ENCODE measurements at places on chromosomes 4 and X.

DNA sequence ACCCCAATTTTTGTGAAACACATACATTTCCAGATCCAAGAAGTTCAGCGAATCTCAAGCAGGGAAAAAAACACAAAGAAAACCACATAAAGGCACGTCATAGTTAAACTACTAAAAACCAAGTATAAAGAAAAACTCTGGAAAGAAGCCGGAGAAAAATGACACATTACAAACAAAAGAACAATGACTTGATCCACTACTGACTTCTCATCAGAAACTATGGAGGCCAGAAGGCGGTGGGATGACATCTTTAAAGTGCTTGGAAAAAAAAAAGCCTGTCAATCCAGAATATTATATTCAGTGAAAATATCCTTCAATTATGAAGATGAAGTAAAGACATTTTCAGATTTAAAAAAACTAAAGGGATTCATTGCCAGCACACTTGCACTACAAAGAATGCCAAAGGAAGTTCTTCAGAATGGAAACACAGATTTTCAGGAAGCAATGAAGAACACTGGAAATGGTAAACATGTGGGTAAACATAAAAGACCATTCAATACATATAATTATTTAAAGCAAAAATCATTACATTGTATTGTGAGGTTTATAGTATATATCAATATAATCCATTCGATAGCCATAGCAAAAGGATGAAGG lies 32.6 kb upstream of the PPP2R2C start:
- no peak for DNase-seq

- DNase-seq = no peak
Measured at GRCh38 chr4:79597266-79597665, 189.2 kb upstream of the GK2 start.

- no peak for DNase-seq
Measured at GRCh38 chr4:147014946-147015345, 69.3 kb upstream of the TTC29 start.

- no peak for DNase-seq
Measured at GRCh38 chr4:66160606-66161005, 490.3 kb upstream of the EPHA5 start.

- no peak for DNase-seq
Measured at GRCh38 chrX:24479924-24480323, 14.8 kb downstream of the PDK3 start.

DNA sequence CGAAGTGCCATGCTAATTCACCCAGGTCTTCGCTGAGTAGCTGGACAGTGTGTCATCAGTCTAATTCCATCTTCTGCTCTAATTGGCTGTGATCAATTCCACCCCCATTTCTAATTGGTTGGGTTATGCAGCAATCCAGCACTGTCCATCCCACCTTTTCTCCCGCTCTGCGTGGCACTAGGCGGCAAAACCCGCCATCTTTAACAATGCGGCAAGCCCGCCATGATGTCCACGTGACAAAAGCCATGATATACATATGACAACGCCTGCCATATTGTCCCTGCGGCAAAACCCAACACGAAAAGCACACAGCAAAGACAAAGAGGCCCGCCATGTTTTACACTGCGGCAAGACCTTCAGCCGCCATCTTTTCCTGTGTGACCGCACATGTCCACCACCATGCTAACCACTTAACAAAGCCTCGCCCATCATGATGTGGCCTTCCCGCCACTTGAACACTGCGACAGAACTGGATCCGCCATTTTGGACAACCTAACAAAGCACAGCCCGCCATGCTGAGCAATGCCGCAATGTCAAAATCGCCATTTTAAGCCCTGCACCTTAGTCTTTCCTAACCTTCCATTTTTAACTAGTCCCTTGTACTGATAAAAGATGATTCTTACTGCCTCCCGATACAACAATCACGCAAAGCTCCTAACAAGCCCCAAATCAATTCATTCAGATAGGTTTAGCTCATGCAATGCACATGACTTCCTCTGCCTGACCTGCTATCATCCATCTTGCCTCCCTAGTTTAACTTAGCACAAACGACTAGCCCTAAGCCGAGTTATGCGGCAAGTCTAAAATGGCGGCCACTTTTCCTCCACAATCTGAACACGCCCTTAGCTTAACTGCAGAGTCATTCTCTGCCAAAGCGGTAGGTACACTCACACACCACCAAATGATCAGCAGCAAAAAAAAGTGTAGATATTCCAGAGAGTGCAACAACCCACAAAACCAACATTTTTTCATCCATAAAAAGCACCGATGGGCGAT lies 288.3 kb downstream of the CHIC1 start:
- no peak for DNase-seq

DNA sequence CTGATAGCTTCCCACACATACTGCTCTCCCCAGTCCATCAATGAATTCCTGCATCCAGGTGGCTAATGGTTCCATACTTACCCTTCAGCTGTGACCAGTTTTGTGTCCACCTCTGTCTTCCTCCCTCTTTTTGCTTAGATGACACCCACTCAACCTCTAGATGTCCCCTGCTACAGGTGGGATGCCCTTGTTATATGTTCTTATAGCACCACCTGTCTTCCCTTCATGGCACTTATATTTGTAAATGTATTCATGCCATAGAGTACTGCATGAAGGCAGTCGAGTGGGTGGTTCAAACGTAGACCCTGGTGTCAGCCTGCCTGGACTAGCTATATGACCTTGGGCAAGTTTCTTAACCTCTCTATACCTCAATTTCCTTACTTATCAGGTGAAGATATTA lies 6.5 kb upstream of the USP46 start:
- DNase-seq = no peak

DNA sequence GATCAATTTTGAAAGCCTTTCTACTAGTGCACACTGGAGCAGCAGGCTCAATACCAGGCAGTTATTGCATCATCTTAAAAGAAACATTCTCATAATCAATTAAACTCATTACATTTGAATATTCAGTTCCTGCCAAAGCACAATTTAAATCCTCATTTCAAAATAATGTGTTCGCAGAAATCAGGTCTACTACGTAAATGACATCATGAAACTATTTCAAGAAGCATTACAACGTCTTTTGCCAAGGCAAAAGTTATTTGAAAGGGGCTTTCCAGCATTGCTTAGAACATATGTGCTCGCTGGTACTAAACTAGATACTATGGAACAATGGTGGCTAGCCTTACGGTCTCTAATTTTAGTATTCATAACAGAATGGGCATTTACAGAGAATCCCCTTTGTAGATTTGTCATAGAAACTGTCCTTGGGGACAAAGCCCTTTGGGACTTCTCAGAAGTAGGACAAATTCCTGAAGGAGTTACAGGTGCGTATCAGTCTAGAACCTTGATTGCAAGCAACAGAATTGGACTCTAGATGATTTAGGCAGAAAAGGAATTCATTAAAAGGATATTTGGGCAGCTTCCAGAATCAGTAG lies 27.6 kb upstream of the HUWE1 start:
- no peak for DNase-seq

DNA sequence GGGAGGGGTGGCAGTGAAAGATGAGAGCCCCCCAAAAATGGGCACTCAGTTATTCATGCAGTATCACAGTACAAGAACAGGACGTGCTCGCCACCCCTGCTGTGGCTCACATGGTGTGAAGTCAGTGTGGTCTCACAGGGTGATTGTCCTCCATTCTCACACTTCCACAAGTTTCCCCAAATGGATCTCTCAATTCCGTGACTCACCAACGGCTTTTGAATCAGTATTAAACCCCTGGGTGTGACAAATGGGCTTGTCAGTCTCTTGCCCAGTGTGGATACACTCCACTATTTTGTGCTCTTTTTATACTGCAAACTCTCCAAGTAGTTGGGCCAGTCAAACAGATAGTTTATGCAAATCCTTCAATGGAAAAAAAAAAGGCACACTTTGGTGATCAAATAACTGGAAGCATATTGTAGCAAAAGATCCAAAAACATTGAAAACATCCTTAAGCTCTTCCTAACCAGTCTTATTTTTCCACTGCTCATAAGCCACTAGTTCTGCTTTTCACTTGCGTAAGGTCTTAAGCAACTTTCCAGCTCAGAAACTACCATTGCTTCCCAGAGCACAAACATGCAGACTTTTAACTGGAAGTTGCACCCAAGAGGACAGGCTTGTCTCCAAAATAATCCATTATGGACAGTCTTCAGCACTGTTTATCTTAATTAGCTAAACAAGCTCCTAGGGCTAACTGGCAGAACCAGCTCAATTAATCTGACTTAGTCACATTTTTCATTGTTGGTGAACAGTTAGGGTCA lies 365.7 kb downstream of the PPP3CA start:
- no peak for DNase-seq

DNA sequence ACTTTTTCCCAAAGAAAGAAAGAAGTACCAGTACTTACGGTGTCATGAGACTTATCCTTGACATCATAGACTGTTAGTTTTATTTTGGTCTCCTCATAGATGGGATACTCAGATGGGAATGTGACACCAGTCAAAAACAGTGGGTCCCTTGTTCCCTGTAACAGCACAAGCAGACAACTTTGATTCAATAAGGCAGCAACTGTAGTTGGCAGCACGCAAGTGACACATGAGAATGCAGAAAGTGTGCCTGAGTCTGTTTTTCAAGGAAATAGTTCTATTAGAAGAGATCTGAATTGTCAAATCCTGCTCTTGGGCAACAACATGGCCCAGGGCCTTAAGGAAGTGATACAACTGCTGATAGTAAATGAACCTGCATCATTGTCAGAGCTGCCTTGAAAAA lies 443.2 kb downstream of the INPP4B start:
- no peak for DNase-seq

- DNase-seq = no peak
Measured at GRCh38 chr4:54016504-54016903, 47.9 kb downstream of the CHIC2 start.

DNA sequence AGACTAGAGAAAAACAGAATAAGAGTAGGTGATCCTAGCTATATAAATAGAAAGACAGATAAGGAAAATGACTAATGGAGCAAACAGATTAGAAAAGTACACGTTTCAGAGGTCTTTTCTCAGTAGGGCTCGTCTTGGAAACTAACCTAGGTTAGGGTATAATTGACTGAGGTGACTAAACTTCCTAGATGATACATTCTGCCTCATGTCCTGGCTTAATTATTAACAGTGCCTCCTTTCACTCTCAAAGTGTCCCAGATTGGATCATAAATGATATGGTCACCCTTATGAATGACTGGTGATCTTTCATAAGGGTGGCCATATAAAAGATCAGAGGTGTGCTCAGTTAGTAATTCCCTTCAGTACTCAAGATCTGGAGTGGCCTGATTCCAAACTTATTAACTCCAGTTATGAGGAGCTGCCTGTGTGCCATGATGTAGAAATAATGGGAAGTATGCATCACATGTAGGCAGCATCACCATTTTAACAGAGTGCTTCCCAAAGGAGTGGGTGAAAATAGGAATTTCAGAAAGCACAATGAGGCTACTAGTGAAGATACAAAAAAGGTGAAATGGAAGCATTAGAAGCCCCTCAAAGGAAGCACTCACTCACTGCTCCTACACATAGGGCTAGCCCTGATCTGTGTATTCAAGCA lies 14.7 kb upstream of the GRIA3 start:
- DNase-seq = no peak

GRCh38 chr4:67580577-67580976 lies 22.1 kb downstream of the STAP1 start:
- DNase-seq = no peak

DNA sequence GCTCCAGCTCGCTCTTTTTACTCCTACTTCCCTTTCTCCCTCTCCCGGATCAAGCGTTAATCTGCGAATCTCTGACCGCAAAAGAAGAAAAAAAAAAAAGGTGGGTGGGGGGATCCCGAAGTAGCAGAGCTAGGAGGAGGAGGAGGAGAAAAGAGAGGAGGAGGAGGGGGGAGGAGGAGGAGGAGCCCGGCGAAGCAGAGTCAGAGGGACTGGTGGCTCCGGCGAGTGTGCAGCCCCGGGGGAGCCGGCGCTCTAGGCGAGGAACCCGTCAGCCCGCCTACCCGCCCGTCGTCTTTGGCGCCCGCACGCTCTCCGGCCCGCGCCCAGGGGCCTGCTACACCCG lies at the start of gene NHSL2:
TSS of gene NHSL2 (plus strand) at position 203 of the 343 bp plus-strand sequence.
- no peak for DNase-seq

DNA sequence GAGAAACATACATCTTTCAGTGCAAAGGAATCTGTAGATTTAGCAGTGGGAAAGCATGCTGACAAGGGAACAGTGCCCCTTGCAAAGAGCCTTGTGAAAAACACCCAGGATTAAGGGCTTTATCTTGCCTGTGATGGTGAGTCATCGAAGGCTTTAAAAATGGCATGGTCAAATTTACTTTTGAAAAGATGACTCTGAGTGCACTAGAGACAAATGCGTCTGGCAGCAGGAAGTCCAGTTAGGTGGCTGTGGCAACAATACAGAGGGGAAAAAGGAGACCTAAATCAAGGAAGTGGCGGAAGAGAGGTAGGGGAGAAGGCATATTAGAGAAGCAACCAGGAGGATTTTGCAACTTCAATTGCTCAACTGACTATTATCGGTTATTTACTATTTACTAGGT lies 472.6 kb upstream of the CPEB2 start:
- DNase-seq = no peak

GRCh38 chrX:14476205-14476604 lies 53.1 kb upstream of the GLRA2 start:
- no peak for DNase-seq

DNA sequence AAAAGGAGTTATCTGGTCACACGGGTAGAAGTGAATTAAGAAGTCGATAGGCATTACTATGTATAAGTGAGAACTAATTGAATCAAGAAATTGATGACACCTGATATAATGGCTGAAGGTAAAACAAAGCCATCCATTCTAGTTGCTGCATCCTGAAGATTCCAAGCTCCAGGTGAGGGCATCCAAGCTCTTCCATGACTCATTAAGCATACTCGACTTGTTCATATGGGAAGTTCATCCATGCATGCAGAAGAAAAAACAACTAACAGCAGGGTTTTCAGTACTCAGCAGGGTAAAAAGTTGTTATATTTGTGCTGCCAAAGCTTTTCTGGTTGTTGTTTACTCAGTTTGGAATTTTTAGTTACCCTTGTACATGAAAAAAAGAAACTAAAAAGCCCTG lies 508.0 kb upstream of the CXorf51A start:
- no peak for DNase-seq

DNA sequence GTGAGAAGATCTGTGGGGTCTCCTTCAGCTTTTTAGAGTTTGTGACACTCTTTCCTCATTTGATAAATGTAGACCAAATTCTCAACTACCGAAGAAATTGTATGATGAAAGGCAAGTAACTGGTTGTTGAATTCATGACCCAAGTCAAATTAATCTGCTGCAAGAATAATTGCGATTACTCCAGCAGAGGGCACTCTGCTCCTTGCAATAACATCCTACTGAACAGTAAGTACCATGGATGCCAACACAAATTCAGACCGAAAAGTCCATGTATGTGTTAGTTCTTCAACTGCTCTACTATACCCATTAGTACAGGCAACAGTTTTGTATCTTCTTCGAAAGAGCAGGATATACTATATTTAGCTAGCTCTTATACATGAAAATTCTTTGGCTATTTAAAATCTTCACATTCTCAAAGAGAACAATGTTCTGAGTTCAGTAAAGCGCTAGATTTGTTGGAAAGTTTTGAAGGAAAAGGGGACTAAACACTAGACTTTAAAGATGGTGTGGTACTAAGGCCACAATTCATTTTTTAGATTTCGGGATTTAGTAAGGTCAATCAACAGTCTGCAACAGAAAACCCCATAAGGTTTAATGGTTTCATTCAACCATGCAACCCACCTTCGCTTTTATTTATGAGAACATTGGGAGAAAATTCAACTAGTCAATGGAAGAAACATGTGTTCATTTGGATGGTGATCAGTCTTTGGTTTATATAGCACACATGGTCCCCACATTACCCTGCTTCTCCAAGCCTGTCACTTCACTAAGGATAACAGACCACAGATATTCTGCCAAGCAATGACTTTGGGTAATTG lies 105.4 kb upstream of the TBC1D9 start:
- DNase-seq = peak; percentile 67
